Amniotic epithelial cell (primary cell): ENCODE measurements at places on chromosomes 12 and 14.

DNA sequence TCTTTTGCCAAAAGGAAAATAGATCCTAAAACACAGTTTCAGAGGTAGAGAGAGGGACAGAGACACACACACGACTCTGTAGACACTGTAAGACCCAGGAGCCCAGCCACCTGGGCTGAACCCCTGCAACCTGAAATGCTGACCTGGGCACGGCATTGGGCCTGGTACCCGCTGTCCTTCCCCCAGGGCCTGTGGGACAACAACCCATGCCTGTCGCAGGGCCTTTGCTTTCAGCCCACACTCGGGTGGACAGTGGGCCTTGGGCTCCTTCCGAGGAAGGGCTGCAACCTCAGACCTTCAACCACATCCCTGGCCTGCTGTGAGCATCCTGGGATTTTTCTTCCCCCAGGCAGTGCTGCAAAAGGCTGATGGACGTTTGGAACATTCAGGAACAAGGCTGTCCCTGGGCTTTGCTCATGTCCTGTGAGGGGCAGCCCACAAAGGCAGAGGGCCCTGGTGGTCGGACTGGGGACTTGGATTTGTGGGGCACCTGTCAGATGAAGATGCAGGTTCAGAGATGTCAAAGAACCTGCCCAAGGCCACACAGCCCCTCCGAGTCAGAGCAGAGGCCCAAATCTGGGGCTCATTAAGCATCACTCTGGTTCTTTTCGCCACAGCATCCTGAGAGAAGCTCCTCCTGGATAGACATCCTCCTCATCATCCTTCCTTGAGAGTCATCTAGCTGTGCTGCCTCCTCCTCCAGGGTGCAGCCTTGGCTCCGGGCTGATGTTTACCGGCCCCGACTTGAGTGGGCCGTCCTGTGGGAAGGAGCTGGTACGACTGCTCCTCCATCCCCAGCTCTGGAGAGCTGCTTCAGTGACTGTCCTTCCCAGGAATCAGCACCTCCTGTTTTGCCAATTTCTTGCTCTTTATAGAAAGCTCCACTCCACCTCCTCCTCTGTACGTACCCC lies 32.7 kb downstream of the CCDC92 start:
- DNase-seq = no peak

DNA sequence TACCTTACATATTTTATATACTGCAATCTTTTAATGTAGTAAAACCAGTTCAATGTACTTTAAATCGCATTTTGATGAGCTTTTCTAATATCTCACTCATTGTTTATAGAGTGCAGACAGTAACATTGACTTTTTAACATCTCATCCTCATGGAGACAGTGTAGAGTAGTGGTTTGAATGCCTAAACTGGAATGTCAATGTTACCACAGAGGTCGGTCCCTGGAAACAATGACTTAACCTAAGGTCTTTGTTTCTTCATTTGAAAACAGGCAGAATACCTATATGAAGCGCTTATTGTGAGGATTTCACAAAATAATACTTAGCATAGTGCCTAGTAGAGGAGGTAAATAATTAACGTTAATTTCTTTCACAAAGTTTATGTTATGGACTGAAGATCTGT lies 5.0 kb downstream of the CDK17 start:
- DNase-seq = no peak

DNA sequence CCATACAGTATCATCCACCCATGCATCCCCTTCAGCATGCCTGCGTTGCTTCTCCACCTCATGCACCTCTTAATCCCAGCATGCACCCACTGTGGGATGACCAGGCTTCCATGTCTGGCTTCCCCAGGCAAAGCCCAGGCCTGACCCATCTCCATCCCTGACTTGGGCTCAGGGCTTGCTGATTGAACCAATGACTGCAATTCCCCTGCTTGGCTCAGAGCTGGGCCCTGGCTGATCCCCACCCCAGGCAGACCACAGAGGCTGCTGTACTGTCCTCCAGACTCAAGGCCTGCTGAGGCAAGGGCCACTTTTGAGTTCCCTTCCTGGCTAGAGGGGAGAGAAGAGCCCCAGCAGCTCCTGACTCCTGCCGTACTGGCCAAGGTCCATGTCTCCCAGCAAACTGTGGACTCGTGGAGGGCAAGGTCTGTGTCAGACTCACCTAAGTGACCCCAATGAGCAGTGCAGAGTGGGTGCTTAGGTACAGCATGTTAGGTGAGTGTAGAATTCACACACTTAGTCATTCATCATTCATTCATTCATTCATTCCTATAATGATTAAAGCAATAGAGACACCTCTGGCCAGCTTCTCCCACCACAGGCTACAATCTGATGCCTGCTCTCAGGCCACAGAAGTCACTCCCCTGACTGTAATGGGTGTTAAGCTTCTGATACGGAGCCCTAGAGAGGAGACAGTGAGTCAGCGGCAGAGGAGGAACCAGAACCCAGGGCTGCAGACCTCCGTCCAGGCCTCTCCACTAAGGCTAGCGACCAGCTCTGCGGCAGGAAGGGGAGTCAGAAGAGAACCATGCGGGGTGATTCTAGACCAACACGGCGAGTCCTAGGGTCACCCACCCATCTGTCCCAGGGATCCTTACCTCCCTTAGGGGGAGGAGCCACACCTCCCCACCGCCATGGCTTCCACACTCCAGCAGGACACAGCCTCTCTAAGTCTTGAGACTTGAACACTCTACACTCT lies 2.9 kb downstream of the BEGAIN start:
- DNase-seq = no peak

DNA sequence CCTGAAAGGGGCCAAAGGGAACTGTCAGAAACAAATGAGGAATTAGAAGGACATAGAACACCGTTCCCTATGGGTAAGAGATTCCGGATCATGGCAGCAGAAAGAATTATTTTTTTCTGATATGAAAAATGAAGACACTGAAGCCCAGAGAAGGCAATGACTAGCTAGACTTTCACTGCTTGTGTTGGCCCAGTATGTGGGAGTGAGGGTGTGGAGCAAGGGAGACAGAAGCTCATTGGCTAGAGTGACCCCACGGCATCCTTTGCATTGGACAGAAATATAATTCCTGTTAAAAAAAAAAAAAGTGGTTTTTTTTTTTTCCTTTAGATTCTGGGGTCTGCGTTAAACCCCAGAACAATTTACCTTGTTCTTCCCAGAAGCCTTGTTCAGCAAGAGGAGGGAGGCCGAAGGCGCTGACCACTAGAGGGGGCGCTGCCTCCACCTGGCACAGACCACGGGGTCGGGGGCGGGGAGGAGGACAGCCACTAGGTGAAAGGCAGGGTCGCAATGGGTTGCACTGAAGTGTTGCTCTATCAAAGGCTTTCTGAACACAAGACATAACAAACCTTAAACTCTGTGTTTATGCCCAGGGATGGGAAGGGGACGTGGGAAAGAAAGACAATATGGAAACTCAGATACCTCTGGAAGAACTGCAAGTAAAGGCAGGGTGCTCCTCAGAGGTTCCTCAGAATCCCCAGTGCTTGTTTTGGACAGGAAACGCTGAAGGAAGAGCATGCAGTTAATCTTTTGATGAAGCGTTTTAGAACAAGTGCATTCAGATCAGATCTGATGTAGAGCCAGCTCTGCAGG lies 156.8 kb downstream of the KCNA5 start:
- no peak for DNase-seq

DNA sequence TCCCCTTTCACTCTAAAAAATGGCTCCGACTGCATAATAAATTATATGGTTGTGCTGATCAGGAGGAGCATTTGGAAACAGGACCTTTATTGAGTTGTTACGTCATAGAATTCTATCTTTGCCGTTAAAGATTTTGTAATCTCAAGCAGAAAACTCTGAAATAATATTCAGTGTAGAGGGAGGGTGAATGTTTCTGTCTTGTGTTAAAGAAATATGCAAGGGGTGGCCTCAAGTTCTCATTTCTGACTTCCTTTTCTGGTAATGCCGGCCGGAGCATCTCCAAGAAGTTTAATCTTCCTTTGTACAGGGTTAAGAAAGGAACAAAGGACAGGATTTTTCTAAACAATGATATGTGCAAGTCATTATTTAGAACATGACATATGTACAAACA lies 165.1 kb downstream of the SLC38A4 start:
- DNase-seq = peak; percentile 59

DNA sequence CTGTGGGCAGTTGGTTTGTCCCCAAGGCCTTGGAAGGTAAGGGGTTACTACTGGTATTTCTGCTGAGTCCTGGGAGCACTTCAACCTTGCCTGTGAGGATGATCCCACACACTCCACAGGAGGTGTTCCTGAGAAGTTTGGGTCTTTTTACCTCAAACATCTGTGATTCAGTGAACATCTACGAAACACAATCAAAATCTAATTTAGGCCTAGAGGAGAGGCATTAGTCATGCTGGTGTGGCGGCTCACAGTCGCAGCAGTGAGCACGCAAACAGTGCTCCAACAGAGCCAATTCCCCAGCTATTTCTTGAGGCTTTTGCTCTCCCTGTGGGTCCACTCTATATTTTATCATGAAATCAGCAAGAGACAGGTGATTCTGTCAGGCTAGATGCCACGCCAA lies 107.6 kb downstream of the APAF1 start:
- DNase-seq = no peak

GRCh38 chr12:114678028-114678427 lies 5.9 kb downstream of the TBX3 start:
- no peak for DNase-seq

GRCh38 chr14:99185436-99186068 lies 86.4 kb downstream of the BCL11B start:
- DNase-seq = no peak

DNA sequence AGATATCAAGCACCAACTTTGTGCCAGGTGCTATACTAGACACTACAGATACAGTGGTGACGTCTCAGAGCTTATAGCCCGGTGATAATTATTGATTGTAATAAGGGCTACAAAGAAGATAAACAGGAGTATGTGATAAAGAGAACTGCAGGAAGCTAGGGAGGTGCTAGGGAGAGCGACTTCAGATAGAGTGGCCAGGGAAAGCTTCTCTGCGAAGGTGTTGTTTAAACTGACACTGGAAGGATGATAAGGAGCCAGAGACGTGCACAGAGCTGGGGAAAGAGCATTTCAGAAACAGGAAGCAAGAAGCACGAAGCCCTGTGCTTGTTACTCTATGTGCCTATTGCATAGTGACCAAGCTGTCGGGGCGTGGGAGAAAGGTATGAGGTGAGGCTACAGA lies 48.1 kb upstream of the OTX2 start:
- DNase-seq = no peak

DNA sequence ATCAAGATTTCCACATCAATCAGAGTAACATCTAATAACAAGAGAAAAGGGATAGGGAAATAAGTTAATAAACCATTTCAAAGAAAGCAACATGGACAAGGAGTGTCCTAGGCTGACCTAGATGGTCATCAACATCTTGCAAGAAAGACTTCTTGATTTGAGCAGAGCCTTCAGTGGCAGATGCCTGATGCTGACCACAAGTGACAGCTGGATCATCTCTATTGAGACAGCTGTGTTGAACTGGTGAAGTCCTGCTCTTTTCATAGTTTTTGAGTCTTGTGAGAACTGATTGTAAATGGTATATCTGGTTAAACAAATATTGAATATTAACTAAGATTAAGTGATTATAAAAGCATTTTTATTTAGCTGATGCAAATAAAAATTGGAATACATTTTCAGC lies 1083.6 kb upstream of the LRFN5 start:
- no peak for DNase-seq

DNA sequence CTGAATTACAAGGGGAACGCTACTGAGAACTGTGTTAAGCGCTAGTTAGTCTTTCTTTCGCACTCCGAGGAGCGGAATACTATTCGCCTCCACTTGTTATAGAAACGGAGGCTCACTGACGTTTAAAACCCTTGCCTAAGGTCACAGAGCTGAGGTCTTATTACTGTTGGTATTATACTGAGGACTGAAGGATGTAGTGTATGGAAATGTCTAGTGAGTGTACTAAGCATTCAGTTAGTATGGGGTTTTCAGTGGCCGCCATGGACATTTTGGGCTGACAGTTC lies 826 bp downstream of the ACADS start:
- no peak for DNase-seq

- DNase-seq = no peak
These were observed 43.8 kb downstream of the SLC35F4 start for GRCh38 chr14:57822081-57822480.

DNA sequence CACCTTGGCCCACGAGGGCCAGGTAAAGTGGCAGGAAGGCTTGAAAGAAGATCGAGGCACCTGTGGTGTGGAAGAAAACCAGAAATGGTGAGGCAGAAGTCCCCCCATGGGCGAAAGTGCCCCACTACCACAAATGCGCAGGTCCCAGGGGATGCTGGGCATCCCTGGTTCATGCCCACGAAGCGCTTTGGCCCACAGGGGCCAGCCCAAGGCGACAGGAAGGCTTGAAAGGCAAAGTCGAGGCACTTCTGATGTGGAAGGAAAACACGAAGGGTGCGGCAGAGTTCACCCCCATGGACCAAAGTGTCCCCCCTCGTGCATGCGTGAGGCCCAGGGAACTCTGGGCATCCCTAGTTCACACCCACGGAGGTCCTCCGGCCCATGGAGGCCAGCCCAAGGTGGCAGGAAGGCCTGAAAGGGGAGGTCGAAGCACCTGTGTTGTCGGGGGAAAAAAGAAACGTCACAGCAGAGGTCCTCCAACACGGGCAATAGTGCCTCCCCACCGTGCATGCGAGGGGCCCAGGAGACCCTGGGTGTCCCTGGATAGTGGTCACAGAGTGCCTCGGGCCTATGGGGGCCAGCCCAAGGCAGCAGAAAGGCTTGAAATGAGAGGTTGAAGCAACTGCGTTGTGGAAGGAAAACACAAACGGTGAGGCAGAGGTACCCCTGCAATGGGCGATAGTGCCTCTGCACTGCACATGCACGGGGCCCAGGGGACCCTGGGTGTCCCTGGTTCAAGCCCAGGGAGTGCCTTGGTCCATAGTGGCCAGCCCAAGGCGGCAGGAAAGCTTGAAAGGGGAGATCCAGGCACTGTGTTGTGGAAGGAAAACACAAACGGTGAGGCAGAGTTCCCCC lies 373.9 kb downstream of the ALG10 start:
- no peak for DNase-seq

DNA sequence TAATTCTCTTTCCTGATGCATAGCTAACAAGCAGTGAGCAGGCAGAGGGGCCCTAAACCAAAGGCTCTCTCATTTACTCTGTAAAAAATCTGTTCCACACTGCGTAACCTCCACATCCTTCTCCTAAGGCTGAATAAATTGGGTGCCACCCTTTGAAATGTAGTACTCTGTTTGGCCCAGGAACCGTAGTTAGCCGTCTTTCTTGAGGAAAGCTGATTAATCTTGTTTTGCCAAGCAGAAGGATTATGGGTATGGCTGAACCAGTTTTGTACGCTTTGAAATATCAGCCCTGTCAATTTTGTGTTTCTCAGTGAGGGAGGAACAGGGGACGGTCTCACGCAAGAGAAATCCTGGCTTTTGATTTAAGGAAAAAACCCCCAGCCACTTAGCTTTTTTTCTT lies 19.7 kb downstream of the EML1 start:
- no peak for DNase-seq

- DNase-seq = no peak
These were observed 210.4 kb upstream of the FAR2 start for GRCh38 chr12:28938581-28939235.

- no peak for DNase-seq
These were observed 434.7 kb downstream of the FUT8 start for GRCh38 chr14:65847075-65847847.

- DNase-seq = no peak
These were observed 1.7 kb downstream of the BTBD6 start for GRCh38 chr14:105250008-105250366.
